ENCODE measurements at places on chromosomes 2 and 18. TPM values are rescaled to one million over a fixed set of nuclear protein-coding genes. Genes with fewer than 3 reads are reported as not detected.

DNA sequence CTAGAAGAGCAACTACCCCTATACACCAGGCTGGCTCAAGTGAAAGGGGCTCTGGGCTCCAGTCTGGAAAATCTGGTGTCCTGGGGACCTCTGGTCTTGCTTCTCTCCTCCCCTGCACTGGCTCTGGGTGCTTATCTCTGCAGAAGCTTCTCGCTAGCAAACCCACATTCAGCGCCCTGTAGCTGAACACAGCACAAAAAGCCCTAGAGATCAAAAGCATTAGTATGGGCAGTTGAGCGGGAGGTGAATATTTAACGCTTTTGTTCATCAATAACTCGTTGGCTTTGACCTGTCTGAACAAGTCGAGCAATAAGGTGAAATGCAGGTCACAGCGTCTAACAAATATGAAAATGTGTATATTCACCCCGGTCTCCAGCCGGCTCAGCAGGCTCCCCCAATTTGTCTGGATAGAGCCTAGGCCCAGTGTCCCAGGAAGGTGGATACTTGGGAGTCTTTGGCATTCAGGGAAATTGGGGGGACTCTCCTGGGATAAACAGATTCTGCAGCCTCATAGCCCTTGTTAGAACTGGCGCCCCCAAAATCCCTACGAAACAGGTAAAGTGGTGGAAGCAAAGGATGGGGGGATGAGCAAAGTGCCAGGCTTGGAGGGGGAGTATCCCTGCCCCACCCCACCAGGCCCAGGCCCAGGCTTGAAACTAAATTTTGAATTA lies 2.5 kb upstream of the HOXD4 start:
- no peak for DNase-seq

Gene DCC
- polyA plus RNA-seq, result 11.5 TPM

- DNase-seq, result no peak
Measured at GRCh38 chr18:2522112-2522511, 49.2 kb downstream of the METTL4 start.

DNA sequence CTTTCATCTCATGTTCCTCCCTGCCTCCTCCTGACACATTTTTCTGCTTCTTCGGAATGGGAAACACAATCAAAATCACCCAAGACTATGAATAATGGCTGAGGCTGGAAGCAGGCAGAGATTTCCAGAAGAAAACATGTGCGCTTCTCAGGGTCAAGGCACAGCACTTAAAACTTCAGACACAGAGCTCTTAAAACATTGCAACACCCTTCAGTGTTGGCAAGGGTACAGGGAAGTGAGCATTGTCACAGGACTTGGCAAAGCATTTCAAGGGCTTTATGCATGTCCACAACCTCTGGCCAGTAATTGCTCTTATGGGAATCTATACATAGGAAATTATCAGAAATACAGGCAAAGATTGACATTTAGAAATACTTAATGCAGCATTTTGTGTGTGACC lies 477.6 kb upstream of the KLHL29 start:
- DNase-seq, result no peak

Gene CRIM1
- 95.3 TPM for polyA plus RNA-seq

DNA sequence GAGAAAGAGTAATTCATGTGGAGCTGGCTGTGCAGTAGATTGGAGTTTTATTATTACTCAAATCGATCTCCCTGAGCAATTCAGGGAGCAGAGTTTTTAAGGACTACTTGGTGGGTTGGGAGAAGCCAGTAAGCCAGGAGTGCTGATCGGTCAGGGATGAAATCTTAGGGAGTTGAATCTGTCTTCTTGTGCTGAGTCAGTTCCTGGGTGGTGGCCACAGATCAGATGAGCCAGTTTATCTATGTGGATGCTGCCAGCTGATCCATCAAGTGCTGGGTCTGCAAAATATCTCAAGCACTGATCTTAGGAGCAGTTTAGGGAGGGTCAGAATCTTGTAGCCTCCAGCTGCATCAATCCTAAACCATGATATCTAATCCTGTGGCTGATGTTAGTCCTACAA lies 17.0 kb upstream of the UGT1A8 start:
- DNase-seq, result no peak

GRCh38 chr2:225464346-225465025 lies 65.0 kb downstream of the NYAP2 start:
- DNase-seq, result no peak

DNA sequence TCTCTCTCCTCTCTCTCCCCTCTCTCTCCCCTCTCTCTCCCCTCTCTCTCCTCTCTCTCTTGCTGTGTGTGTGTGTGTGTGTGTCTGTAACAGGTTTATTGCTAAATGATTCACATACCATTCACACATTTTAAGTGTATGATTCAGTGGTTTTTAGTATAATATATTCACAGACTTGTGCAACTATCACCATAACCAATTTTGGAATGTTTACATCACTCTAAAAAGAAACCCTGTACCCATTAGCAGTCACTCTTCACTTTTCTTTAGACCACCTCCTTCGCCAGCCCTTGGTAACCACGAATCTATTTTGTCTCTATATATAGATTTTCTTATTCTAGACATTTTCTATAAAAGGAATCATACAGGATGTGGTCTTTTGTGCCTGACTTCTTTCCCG lies 11.4 kb downstream of the THNSL2 start:
- no peak for DNase-seq

Gene MTERF4
- 64.0 TPM for polyA plus RNA-seq

GRCh38 chr2:7736646-7737305 lies 819.6 kb downstream of the RNF144A start:
- DNase-seq, result no peak

GRCh38 chr2:219010162-219010756 lies 17.0 kb upstream of the CRYBA2 start:
- no peak for DNase-seq

Gene RAPGEF4
- 5.8 TPM for polyA plus RNA-seq

Data from left renal pelvis (tissue), 4 donors.